ENCODE measurements at places on chromosomes 3 and 15. TPM values are rescaled to one million over a fixed set of nuclear protein-coding genes. Genes with fewer than 3 reads are reported as not detected.

- DNase-seq = no peak
These were observed 3.3 kb downstream of the GTF2A2 start for GRCh38 chr15:59654046-59654445.

DNA sequence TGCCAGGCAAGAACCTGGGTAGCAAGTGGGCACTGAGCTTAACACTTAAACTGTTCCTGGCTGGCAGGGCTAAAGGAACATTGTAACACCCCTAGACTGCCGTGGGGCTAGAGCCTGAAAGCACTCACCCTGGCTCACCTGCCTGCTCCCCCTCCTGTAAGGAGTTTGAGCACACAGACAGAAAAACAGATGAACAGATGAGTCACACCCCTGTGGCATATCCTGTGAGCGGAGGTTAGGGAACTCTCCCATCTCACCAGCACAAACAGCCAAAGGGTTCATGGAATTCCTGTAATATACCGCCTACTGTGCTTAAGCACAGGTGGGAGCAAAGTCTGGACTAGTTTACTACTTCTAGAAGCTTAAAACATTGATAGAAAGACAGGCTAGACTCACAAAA lies 300.1 kb downstream of the ROBO1 start:
- no peak for DNase-seq

DNA sequence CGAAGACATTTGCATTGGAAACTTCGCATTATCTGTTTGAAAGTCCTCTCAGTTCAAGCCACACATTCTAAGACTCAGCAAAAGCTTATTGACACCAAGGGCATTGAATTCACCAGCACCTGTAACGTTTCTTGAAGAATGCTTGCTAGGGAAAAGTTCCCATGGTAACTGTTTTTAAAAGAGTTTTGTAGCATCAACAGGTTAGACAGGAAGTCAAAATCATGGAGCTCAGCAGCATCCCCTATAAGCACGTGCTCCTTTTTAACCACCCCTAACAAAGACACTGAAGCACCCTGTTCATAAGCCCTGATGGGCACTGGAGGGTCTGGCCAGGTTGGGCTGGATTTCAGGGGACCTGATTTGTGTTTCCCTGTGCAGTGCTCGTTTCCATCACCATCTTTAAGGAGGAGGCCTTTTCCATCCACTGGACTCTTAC lies 229.7 kb upstream of the BHLHE40 start:
- no peak for DNase-seq

DNA sequence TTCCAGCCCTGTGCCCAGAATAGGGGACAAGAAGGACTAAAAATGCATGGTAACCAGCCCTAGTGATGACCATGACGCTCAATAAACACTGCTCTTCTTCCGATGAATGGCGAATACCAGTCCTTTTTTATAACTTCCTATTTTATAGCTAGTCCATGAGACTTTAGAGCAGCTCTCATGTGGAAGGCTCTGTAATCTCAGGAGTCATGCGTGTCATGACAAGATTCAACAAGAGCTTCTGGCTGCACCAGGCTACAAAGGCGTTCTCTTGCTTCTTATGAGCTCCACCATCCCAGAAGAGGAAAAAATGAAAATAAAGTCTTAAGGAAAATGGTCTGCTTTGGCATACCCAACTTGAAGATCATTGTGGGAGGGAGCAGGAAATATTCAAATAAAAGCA lies 141.0 kb downstream of the TMCO5A start:
- peak; percentile 41 for DNase-seq

GRCh38 chr15:100705065-100705464 lies 102.7 kb downstream of the ASB7 start:
- DNase-seq = no peak

The PDZRN3 gene
- 0.95 TPM for total RNA-seq

The NRROS gene
- 3.7 TPM for total RNA-seq

The INKA1 gene
- 7.6 TPM for total RNA-seq

The BFSP2 gene
- 19.2 TPM for total RNA-seq
